ENCODE measurements at places on chromosomes 3 and 15.

DNA sequence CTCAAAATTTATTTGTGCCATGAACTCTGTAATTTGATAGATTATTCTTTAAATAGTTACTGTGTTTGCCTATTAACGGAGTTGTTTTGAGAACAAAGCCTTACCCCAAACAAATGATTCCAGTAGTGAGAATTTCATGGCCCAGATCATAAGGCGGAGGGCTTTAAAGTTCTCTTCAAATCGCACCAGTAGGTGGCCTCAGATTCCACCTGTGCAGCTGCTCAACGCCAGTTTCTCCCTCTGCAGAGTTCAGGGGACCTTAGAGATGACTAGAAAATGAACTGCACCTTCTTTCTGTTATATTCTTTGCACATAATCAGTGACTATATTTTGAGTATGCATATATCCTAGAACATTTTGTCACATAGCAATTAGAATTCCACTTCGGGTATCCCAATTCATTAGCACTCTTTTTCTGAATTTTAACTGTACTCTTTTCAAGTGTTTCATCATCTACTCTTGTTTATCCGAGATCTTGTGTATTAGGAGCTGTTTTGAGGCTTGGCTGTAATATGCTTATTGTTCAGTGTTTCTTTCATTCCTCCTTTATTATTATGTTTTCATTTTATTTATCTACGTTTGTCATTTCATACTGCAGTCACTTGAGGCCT, 232.6 kb upstream of the CHRM5 start:
- DNase-seq = no peak

GRCh38 chr3:111210866-111211564, 139.4 kb downstream of the NECTIN3 start:
- DNase-seq = no peak

- DNase-seq = no peak
Measured at GRCh38 chr3:55014081-55014480, 86.2 kb upstream of the LRTM1 start.

DNA sequence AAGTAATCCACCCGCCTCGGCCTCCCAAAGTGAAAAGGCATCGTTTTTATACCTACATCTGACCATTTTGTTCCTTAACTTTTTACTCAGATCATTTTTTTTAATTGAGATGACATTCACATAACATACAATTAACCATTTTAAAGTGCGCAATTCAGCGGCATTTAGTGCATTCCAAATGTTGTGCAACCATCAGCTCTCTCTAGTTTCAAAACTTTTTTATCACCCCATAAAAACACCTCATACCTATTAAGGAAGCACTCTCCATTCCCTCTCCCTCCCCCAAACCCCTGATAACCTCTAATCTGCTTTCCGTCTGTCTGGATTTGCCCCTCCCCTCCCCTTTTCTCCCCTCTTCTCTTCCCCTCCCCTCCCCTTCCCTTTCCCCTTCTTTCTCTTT, 310.1 kb downstream of the UACA start:
- no peak for DNase-seq

DNA sequence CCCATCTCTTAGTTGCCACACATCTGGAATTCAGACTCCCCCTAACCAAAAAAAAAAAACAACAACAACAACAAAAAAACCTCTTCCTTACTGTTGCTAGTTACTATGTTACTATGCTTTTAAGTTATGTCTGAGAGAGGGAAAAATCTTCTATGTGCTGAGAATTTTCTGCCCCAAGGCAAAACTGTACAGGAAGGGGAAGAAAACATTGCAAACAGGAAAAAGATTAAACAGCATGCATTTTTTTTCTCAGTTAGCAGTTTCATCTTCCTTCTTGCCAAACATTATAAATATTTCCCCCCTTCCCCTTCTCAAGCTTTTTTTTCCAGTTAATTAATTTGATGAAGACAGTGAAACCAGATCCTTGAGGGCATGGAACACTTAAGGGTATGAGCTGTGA, 1.1 kb upstream of the CD200R1 start:
- no peak for DNase-seq

GRCh38 chr3:154112146-154112852, 8.9 kb upstream of the ARHGEF26 start:
- DNase-seq = no peak

DNA sequence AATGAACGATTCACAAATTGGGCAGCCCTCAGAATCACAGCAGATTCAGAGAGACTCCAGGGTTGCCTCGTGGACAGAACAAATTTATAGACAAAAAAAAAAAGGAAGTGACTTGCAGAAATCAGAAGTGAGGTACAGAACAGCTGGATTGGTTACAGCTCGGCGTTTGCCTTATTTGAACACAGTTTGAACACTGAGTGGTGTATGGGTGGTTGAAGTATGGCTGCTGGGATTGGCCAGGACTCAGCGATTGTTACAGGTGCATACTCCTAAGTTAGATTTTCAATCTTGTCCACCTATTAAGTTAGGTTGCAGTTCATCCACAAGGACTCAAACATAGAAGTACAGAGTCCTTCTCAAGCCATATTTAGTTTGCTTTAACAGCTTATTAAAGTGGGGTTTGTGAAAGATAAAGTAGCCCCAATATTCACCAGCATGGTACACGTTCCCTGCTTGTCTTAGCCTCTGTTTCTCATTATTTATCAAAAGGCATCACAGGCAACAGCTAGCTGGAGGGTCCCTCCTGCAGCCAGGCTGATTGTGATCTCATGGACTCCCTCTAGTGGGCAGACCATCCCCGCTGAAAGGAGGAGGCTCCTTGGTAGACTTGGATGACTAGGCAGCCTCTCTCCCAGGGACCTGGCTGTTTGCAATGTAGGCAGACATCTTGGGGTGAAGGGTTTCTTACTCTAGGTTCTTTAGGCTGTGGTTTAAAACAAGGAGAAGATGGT, 17.6 kb upstream of the ALDH1L1 start:
- DNase-seq = no peak

- DNase-seq = no peak
Measured at GRCh38 chr3:32392536-32393302, 1.1 kb downstream of the CMTM7 start.

DNA sequence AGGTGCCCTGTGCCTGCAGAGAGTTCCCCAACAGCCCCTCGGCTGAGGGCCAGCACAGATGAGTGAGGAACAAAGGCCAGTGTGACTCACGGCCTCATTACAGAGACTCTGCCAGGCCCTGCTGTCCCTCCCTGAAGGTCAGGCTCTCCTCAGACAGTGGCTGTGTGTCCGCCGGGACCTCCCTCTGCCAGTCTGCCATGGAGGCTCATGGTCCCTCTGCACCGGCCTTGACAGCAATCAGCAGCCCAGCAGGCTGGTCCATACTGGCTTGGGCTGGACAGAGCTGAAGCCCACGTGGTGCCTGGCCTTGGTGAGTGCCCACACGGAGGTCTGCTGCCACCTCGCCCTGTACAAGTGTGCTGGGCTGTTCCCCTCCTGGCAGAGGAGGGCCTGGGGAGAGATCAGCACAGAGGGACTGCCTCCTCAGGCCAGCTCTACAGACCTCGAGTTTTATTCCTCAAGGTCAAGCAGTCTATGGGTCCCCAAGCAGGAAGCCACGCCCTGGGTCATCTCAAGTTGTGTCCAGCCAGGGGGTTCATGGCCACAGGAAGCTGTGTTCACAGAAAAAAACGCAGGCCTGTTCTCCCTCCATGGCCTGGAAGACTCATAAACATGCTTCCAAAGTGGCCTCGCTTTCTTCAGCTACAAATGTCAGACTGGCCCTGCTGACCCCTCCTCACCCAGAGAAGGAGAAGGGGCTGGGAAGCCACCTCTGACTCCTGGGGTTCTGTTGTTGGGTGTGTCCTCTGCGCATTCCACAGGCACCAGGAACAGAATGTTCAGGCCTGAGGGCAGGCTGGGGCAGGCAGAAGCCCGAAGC, 27.0 kb downstream of the SLC41A3 start:
- DNase-seq = no peak

GRCh38 chr3:172908771-172909270, 158.3 kb downstream of the ECT2 start:
- no peak for DNase-seq

Measured in T-helper 2 cell (primary cell).